ENCODE measurements at places on chromosomes 5 and 9. TPM values are rescaled to one million over a fixed set of nuclear protein-coding genes. Genes with fewer than 3 reads are reported as not detected.
A peak's percentile ranks its signal among the peaks of the same experiment; 100 is the strongest.

DNA sequence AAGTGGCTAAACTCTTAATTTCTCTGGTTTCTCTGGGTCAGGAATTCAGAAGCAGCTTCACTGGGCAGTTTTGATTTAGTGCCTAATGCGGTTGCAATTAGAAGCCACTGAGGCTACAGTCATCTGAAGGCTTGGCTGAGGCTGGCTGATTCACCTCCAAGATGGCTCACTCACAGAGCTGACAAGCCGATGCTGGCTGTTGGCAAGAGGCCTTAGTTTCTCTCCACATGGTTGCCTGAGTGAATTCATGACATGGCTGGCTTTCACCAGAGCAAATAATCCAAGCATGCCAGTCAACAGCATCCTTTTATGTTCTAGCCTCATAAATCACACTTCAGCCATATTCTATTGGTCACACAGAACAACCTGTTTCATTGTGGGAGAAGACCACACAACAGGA lies 2.8 kb upstream of the CDK7 start:
- no peak for DNase-seq

DNA sequence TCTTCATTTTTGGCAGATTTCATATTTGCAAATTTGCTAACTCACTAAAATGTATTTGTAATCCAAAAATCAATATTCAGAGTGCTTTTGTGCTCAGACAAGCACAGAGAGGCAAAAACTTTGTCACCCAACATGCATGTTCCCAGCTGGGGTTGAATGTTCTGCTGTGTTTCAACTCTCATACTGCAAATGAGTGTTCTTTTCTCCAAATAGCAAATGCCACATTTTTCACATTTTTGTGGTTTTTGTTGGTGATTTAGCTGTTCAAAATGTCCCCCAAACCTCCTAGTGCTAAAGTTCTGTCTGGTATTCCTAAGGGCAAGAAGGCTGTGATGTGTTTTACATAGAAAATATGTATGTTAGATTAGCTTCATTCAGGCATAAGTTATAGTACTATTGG lies 87.3 kb upstream of the PCSK5 start:
- no peak for DNase-seq

DNA sequence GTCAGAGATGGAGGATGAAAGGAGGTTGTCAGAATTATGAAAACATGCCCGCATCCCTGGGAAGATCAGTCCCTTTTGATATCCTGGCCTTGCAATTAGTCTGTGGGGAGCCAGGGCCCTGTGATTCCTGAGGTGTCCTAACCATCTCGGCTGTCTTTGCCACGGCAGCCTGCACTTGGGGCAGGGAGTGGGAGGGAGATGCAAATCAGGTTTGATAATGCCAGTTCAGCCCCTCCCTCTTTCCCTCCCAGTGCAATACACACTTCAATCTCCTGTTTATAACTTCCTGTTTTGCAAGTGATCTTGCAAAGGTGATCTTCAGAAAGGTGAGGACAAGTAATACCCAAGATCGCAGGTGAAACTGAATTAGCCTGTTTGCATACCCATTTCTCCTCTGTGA lies 114.0 kb upstream of the ALDH1B1 start:
- no peak for DNase-seq

- no peak for DNase-seq
Observed at GRCh38 chr5:126067404-126067803, 355.8 kb upstream of the GRAMD2B start.

DNA sequence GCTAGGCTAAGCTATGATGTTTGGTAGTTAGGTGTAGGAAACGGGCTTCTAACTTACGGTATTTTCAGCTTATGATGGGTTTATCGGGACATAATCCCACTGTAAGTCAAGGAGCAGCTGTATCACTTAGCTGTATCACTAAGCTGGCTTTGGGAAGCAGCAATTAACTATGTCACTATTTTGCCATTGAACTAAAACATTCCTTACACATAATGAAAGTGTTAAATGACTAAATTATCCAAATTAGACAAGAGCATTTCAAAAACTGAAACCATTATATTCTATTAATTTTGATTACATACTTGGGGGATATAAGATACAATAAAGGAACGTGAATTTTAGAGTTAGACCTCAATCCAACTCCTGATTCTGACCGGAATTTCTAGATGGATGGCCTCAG lies 188.3 kb downstream of the AGTPBP1 start:
- no peak for DNase-seq

Gene C5orf34
- total RNA-seq = 28.7 TPM

- no peak for DNase-seq
Observed at GRCh38 chr5:147530530-147531389, 20.9 kb upstream of the DPYSL3 start.

DNA sequence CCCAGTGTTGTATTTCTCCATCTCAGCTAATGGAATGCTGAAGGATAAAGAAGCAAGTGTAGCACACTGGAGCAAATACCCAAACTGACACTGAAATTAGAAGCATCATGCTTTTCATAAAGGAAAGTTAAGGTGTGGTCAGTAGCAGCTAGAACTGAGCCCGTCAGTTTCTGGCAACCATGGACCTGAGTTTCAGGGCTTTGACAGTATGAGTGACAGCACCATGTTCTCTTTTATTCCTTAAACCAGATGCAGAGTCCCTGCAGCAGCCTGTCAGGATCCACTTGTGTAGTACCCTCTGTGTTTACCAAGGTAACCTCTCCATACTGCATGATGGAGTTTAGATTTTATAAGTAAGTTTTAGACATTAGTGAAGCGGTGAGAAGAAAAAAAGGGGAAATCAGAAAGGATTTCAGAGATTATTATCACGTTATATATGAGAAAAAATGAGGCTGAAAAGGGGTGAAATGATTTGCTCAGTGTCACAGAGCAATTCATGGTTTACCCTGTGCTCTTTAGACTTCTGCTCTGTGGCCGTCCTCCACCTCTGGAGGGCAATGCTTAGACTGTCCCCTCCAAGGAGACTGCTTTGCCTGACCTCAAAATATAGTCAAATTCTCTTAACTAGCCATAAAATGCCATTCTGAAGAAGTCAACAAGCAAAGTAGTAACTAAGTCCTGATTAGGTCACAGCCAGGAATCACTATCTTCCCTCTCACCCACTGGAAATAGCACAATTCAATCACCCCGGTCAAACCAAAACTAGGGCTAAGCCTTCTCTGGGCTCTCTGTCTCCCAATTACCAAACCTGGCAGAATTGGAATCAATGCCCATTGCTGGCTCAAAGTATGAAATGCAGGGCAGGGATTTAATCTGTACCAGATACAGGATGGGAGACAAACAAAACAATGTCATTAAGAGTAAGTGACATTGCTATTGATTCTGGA lies 10.5 kb upstream of the MYOT start:
- no peak for DNase-seq

Gene XRCC4
- total RNA-seq = 24.3 TPM

DNA sequence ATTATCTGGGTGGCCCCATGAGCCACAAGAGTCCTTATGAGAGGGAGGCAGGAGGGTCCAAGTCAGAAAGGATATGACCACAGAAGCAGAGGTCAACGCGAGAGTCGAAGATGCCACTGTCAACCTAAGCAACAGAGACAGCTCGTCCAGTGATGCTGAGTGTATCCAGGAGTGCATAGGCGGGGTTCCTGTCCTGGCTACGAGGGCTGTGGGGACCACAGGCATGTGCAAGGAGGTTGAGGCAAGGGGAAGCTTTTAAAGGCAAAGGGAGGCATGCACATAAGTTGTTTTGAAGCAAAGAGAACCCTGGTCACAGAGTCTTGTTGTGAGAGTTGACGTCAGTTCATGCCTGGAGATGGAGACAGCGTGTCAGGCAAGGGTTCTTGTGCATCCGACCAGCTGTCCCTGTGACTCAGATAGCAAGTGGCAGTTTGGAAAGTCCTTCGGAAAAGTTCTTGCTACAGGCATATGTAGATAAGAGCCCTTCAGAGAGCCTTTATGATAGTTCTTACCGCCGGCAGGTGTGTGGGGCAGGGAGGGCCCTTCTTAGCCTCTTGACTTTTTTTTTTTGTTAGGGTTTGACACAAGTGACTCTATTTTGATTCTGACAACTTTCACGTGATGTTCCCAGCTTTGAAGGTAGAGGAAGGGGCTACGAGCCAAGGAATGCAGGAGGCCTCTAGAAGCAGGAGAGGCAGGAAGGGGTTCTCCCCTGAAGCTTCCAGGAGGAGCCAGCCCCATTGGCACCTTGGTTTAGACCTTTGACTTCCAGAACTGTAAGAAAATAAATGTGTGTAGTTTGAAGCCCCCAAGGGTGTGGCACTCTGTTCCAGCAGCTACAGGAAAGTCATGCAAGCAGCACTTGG lies 66.0 kb upstream of the FCN1 start:
- DNase-seq = no peak

DNA sequence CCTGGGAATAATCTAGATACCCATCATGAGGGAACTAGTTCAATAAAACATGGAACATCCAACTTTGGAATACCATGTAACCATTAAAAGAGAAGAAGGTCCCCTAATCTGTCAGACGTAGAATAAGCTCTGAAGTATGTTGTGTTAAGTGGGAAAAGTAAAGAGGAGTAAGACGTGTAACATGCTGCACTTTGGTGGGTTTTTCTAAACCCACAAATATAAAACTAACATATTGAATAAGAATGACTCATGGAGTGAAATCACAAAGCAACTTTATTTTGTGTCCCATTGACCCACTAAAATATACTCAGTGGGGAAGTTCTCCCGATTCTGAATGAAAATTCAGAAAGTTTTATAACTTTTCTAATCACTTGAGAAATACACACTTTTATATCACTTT lies 67.9 kb upstream of the PIK3R1 start:
- DNase-seq = no peak

DNA sequence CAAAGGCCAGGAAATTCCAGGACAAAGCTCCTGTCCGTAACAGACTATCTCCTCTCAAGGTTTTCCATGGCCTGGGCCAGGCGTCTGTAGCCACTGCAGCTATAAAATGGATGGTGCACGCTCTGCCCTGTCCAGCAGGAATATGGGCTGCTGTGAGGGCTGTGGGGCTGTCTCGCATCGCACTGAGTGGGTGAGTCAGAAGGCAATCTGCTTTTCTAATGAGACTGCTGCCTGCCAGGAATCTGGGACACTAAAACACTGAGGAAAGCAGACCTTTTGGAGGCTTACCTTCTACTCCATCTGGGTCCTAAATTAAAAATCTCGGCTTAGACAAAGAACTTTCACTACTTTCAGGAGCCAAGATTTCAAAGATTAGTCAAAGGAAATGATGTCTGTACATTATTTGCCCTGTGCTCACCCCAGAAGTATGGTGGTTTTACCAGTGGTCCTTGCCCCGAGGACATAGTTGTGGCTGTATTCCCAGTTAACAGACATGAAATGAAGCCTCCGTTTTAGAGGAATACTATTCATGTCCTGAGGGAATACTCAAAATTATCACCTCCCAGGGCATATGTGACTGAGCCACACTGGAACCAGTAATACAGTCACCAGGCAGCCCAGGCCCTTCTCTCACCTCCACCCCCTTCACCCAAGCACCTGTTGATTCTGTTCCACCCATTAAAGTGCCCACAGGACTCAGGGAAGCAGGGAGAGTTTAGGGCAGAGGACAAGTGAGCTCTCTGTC lies 56.4 kb downstream of the PFDN1 start:
- DNase-seq = no peak

GRCh38 chr9:3526165-3526996 lies 580 bp upstream of the RFX3 start:
- peak; percentile 87 for DNase-seq

Gene NR6A1
- total RNA-seq = 23.0 TPM

- no peak for DNase-seq
Observed at GRCh38 chr9:7382304-7382703, 417.3 kb downstream of the DMAC1 start.

DNA sequence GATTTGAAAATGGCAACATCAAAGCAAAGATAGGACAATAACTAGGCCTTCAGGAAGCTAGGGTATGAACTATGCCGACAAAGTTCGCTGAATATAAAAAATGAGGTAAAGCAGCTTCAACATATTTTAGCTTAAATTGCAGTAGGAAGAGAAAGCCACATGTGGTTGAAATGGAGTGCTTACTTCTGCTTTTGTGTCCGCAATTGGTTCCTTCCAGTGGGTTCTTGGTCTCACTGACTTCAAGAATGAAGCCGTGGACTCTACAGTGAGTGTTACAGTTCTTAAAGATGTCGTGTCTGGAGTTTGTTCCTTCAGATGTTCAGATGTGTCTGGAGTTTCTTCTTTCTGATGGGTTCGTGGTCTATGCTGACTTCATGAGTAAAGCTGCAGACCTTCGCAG lies 95.2 kb downstream of the APTX start:
- DNase-seq = no peak

DNA sequence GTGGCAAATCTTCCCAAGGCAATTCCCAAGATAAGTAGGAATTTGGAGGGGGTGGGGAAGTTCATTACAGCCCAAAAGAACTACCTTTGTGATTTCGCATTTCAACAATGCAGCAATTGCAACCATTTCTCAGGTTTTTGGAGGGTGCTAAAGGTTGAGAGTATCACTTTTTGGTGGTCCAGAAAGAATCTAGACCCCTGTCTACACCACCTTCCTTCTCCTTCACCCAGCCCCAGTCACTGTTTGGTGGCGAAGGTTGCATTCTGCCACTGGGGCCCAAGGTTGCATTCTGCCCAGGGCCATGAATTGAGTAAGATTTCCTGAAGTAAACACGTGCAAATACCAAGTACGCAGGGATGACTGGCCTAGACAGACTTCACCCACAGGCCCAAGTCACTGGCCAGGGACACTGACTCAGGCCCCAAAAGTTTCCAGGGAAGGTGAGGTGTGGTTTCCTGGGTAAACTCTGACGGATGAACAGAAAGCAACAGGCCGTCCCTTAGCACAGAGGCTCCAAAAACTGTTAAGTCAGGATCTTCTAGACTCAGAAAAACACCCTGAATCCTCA lies 5.7 kb downstream of the PDE6A start:
- DNase-seq = no peak

Data from OCI-LY7 (cell line).